ENCODE measurements at places on chromosomes 2 and 18.

- no peak for DNase-seq
These were observed 130.3 kb downstream of the ARHGAP28 start for GRCh38 chr18:6859676-6860422.

DNA sequence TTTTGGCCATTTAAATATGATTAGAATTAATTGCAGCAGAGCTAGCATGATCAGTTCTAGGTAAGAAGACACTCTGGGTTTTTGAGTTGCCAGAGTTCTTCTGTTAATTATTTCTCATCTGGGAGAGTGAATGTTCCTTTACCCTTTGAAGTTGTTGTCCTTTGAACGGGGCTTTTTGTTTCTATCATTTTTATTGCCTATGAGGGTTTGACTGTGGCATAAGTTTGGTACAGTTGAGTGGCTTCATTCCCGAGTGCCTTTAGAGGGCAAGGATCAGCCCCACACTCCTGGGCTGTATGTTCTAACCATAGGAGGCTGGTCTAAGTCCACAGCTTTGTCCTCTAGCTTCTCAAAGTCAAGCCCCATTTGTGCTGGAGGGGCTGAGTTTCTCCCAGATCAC, 804.3 kb downstream of the KCNJ3 start:
- DNase-seq = no peak

DNA sequence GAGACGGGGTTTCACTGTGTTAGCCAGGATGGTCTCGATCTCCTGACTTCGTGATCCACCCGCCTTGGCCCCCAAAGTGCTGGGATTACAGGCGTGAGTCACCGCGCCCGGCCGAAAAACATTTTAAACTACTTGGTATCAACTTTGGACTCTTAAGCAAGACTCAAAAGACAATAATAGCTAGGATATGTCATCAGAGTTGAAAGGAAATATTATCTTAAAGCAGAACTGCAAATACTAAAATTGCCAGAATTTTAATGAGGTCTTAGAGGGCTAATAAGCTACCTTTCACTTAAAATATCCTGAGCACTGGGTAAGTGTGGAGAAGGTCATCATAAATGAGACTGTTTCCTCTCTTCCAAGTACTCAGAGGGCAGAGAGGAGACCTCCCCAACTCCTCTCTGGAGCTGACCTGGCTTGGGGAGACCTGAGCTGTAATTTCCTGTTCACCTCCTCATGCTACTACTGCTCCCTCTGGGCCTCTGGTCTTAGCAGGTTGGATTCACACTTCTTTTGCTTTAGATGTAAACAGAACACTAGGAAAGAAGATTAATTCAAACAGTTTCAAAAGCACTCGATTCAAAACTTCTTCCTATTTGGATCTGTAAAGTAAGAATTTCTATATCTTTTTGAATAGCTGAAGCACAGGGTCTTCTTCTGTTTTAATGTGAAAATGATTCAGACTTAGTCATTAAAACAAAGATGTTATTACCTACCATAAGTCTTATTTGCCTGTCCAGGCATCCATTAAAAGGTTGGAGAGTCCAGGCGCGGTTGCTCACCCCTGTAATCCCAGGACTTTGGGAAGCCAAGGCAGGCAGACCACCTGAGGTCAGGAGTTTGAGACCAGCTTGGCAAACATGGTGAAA, 16.5 kb downstream of the CNRIP1 start:
- no peak for DNase-seq

GRCh38 chr2:12465631-12466135, 251.1 kb upstream of the TRIB2 start:
- no peak for DNase-seq

DNA sequence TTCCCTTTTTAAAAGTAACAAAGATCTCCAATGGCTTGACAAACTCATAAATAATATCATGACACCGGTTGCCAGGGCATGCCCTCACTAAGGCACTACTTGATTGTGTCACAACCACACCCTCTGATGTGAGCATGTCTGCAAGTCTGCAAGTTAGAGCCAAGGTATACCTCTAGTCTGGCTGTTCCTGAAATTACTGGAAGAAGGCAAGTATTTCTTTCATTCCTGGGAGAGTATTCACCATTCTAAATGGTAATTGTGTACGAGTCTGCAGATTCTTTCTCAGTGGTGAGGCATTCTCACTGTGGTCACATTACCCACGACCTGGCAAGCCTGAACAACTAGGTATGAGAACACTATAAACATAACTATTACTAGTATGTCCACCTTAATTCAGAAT, 25.7 kb upstream of the RNU4ATAC start:
- peak; percentile 52 for DNase-seq

All from AG08396 (cell line).